H7 (cell line): ENCODE measurements at places on chromosomes 1 and 21. TPM values are rescaled to one million over a fixed set of nuclear protein-coding genes. Genes with fewer than 3 reads are reported as not detected.

Gene ENSA
- total RNA-seq: 373 and 448 TPM in 2 replicates

Gene ETS2
- 47.9 and 52.2 TPM in 2 replicates for total RNA-seq

Gene DYNLT5
- 0.18 and 0.42 TPM in 2 replicates for total RNA-seq

Gene OR2T12
- total RNA-seq: not detected in 2 replicates

Gene OR6F1
- total RNA-seq: not detected in 2 replicates

Gene SYT2
- total RNA-seq: 2.8 and 3.6 TPM in 2 replicates

Gene CD1E
- not detected in 2 replicates for total RNA-seq

Gene CRABP2
- total RNA-seq: 137 and 190 TPM in 2 replicates

Gene LRRC41
- total RNA-seq: 123 and 133 TPM in 2 replicates

Gene CRYBG2
- total RNA-seq: 7.9 and 8.7 TPM in 2 replicates

Gene GJB4
- not detected in 2 replicates for total RNA-seq

Gene FALEC
- total RNA-seq: 1.7 and 2.6 TPM in 2 replicates

Gene ETNK2
- 44.3 and 57.7 TPM in 2 replicates for total RNA-seq

GRCh38 chr1:162725301-162725837 is 65.1 kb upstream of the HSD17B7 start:
- no peak for DNase-seq

GRCh38 chr1:189152685-189153084 is 1325.0 kb downstream of the BRINP3 start:
- DNase-seq: no peak

DNA sequence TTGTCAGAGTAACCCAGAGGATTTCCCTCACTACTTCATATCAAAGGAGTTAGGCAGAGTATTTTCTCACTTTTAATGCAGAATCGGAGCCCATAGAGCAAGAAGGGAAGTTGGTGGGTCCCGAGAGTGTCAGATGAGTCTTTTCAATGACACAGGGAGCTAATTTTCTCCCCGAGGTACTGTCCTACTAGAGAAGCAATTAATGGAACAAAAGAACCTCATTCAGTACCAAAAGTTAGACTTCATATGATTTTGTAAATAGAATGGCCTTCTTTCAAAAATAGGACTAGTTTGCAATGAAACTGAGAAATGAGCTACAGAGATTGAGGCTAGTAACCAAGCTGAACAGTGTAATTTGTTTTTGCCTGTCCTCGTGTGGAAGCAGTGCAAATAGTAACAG is 3.9 kb downstream of the NCAM2 start:
- no peak for DNase-seq

- peak; percentile 59 for DNase-seq
Measured at GRCh38 chr21:34582506-34583150, 32.3 kb downstream of the RCAN1 start.

DNA sequence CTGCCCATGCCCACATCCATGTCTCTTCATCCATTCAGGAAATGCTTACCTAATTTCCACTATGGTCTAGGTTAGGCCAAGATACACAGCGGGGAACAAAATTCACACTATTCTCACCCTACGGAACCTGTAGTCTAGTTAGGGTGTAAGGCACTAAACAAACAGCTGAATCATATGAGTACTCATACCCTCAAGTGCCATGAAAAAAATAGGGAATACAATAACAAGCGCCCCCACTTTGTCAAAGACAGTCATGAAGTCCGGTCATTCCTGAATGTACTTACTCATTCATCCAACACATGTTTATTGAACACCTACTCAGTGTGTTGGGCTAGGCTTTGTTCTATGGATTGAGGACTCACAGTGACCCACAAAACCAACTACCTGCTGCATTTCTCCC is 6.2 kb upstream of the FYB2 start:
- no peak for DNase-seq

GRCh38 chr1:214514032-214514818 is 37.2 kb downstream of the PTPN14 start:
- DNase-seq: no peak

DNA sequence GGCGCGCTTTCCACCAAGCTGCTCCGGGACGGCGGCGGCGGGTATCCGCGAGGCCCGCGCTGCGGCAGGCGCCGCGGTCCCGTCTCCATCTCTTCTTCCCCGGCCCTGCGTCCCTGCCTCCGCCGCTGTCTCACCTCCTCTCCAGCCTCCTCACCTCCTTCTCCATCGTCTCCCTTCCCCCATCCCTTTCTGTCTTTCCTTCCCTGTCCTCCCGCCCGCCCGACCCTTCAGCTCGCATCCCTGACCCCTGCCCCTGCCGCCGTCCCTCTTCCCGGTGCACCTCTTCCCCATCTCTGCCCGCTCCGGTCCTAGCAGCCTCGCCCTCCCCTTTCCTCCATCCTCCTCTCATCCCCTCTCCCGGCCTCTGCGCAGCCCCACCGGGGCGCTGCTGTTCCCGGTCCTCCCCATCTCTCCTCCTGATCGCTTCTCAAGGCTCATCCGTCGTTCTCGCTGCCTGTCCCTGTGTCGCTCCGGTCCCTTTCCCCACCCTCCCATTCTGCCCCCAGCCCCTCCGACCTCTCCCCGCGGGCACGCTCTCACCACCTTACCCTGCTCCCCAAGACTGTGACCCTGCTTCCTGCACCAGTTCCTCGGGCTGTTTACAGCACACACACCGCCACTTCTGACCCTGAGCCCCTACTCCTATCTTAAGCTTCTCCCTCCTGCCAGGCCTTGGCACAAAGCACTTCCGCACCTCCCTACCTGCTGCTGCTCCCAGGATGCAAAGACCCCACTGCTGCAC is 760 bp upstream of the NPHP4 start:
- peak; percentile 87 for DNase-seq

- DNase-seq: no peak
Measured at GRCh38 chr21:45592208-45592619, 50.0 kb upstream of the SLC19A1 start.

DNA sequence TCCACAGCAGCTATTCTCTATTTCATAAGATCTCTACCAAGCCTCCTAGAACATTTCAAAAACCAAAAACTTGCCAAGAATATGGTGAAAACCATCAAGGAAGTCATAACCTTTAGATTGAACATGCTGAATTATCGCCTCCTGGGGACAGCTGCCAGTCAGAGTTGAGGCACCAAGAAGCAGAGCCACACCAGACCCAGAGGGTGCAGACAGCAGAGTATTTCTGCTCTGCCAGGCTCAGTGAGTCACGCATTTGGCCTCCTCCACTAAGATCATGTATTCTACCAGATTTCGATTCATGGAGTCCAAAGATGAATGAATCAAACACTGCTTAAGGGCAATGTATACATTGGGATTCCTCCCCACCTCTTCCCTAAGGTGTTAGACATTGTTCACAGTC is 2.1 kb downstream of the F3 start:
- no peak for DNase-seq

DNA sequence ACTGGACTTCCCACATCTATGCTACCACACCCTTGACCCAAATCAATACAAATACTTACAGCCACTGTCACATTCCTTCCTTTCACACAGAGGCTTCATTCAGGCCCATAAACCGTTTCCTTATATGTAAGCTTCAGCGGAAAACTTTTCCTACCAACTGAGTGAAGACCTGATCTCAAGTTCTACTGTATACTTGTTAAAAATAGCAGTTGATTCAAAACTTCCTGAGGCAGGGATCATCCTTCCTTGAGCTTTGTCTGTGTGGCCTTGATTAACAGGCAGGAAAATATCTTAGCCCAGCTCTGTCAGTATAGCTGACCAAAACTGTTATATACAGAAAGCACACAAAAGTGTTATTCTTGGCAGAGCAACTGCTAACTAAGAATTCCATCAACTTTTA is 42.7 kb downstream of the DENND2C start:
- DNase-seq: no peak

DNA sequence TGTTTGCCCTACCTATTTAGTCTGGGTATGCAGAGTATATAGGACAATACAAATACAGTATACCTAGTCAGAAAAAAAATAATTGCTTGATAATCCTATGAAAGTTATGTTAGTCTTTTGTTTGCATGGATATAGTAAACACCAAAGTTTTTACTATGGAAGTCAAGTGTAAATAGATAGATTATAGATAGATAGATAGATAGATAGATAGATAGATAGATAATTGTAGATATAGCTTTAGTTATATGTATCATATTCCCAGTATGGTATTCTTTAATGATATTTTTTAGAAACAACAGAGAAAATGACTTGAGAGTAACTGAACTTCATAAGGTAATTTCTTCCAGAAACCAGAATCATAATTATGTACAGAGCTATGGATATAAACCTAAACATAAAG is 158.2 kb downstream of the NCAM2 start:
- no peak for DNase-seq

DNA sequence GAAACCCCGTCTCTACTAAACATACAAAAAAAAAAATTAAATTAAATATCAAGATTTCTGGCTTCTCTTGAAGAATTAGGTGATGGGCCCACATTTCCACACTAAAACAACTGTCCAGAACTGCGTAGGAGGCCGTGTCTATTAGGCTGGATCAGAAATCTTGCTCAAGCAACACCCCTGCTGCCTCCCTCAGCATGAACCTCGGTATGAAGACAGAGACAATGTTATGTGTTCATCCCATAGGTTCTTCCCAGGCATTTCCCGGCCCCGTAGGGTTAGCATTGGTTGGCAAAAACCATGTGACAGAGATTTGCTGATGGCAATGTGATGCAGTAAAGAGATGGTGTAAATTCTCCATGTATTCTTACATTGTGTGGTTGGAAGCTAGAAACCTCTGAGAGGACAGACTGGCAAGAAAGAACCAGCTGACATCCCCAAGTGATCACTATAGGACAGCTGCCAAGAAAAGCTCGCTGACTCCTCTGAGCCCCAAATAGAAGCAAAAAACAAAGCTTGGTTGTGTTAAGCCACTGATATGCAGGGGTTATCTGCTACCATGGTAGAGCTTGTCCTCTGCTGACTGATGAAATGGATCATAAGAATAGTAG is 34.5 kb downstream of the EBNA1BP2 start:
- no peak for DNase-seq

DNA sequence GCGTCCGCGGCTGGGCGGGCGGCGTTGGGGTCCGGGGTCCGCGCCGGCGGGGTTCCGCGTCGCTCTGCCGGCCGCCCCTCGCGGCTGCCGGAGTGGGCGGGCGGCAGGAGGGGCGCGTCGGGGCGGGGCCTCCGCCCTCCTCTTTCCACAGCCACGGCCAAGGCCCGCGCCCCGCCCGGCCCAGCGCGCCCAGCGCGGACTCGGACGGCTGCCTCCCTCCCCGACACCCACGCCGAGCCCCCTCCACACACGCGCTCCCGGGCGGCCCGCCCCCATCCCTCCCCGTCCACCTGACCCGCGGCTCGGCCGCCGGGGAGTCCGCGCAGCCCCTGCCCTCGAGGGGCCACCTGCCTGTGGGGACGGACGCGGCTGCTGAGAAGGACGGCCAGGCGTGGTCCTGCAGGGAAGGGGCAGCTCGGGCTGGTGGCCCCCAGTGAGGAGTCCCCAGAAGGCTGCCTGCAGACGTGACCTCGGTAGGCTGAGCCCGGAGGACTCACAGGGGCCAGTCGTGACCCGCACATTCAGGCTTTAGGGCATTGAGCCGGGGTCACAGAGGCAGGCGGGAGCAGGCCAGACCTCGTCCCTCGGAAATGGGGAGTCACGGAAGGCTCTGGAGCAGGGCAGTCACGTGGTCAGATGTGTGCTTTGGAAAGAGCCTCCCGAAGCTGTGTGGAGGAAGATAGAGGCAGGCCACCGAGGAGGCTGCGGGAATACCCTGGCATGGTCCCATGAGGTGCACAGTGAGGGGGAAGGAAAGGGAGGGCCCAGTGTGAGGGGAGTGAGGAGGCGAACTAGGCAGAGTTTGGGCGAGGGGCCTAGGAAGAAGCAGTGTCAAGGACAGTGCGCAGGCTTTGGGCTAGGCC is at the start of gene COL8A2:
COL8A2 (minus strand) TSS at position 94 of the 863 bp plus-strand sequence. CDS start 24,980 bp downstream, outside the sequence.
- peak; percentile 91 for DNase-seq

GRCh38 chr1:212879947-212880690 is 22.0 kb downstream of the FLVCR1 start:
- peak; percentile 18 for DNase-seq

DNA sequence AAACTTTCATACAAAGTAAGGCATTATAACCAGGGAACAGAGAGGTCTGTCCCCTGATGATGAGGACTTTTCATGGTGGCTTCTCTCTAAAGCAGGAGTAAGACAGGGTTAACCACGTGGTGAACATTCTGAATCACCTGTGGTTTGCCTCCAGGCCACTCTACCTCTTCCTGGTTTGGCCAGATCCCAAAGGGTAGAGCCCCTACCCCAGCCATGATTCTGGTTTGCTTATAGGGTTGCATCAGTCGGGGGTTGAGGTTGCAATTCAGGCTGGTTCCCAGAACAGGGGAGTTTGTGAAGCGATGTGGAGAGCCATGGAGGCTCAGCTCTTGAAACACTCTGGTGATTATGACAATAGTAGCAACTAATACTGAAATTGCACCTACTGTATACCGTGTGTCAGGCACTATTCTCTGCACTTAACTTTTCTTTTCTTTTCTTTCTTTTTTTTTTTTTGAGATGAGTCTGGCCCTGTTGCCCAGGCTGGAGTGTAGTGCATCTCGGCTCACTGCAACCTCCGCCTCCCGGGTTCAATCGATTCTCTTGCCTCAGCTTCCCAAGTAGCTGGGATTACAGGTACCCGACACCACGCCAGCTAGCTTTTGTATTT is 8.3 kb downstream of the CNR2 start:
- DNase-seq: no peak

- DNase-seq: peak; percentile 12
Measured at GRCh38 chr1:4176841-4177240, 276.8 kb upstream of the C1orf174 start.

- DNase-seq: no peak
Measured at GRCh38 chr1:100860397-100860991, 34.1 kb downstream of the EXTL2 start.

DNA sequence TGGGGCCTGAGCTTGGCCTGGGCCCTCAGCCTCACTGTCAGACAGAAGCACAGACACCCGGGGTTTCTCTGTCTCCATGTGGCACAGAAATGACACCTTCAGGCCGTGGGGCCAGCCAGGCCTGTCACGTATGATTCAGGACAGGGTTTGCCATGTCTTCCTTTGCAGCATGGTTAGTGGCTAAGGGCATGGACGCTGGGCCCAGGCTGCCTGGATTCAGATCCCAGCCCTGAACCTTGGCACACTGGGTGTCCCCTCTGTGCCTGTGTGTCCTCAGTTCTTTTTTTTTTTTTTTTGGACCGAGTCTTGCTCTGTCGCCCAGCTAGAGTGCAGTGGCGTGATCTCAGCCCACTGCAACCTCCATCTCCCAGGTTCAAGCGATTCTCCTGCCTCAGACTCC is 73.6 kb downstream of the SPSB1 start:
- DNase-seq: no peak

- no peak for DNase-seq
Measured at GRCh38 chr1:104795931-104796330, 1046.2 kb downstream of the AMY1C start.
